Mesendoderm (in vitro differentiated cells): ENCODE measurements at places on chromosomes 2 and 18.
A peak's percentile ranks its signal among the peaks of the same experiment; 100 is the strongest.

- DNase-seq: no peak
These were observed 32.5 kb downstream of the SNED1 start for GRCh38 chr2:241030883-241031282.

DNA sequence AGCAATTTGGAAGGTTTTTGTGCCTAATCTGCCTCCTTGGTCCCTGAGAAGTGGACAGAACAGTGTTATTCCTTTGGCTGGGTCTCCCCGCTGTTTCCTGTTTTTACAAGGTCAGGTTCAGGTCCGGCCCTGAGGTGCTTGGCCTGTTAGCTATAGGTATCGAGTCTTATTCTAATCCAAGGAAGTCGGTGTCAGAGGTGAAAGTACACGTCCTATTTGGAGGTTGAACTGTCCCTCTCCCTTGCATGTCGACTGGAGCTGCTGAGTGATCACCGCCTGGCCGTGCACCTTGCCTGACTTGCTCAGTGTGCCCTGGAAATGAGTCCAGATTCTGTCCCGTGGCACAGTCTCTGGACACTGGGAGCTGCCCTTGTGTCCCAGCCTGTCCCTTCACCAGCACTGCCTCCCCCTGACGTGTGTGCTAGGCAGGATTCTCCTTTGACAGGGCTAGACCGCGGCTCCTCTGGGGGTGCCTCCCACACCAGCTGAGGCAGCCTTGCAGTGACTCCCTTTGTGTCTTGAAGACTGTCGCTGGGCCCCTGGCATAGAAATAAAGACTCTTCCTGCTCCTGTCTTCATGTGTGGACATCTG is 65.7 kb upstream of the RBM44 start:
- DNase-seq: peak; percentile 45

DNA sequence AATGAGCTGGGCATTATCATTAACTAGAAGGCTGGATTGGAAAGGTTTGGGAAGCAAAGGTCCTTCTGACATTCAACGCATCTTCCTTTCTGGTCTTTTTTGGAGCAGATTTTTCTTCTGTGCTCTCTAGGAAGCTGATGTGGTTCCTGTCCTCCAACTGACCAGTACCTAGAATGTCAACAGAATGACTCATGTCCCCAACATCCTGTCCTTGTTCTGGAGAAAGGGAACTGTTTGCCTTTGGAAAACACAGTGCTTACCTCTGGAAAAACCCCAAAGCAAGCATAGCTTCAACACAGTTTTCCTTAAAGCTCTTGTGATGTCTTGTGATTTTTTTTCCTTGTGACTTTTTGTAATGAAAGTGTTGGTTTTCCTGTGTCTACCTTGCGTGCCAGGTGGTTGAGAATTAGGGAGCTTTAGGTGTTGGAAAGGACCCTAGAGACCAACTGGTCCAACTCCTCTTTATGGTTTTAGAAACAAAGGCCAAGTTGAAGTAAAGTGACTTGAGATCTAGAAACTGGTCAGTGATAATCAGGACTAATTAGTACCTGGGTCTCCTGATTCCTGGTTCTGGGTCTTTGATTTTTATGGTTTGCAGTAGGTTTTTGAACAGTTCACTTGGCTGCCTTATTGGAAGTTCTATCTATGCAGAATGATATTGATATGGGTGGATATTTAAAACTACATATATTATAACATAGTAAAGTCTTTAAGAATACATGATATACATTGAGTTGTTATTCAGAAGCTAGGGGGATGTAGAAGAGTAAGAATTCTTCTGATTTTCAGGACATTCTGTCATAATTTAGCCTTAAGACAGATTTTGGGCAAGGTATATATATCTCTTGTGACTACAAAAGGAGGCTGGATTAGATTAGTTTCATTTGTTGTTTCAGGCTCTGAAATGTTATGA is 70.5 kb downstream of the FMNL2 start:
- peak; percentile 88 for DNase-seq

DNA sequence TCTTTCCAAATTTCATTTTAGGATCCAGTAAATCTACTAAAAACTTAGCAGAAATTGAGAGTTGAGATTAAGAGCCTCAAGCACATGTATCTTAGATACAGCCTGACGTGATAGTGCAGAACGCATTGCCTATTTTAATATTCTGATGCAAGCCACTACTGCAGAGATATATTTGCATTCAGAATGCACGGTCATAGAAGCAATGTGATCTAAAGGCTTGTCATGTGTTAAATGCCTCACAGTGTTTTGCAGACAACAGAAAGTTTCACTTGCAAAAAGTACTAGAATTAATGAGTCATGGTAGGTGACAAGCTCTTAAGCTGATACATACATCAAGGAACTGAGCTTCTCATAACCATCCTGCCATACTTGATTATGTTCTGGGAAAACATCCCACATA is 886.7 kb upstream of the CHAC2 start:
- DNase-seq: peak; percentile 13

GRCh38 chr2:24076849-24077534 is 866 bp upstream of the SF3B6 start:
- DNase-seq: peak; percentile 36

- peak; percentile 45 for DNase-seq
These were observed 129.0 kb upstream of the FOSL2 start for GRCh38 chr2:28263690-28264089.

GRCh38 chr18:55473058-55473457 is 114.9 kb downstream of the TCF4 start:
- no peak for DNase-seq

GRCh38 chr18:10015288-10015701 is 101.5 kb downstream of the VAPA start:
- DNase-seq: no peak

- DNase-seq: no peak
These were observed 2.1 kb upstream of the TANC1 start for GRCh38 chr2:158966312-158966711.

DNA sequence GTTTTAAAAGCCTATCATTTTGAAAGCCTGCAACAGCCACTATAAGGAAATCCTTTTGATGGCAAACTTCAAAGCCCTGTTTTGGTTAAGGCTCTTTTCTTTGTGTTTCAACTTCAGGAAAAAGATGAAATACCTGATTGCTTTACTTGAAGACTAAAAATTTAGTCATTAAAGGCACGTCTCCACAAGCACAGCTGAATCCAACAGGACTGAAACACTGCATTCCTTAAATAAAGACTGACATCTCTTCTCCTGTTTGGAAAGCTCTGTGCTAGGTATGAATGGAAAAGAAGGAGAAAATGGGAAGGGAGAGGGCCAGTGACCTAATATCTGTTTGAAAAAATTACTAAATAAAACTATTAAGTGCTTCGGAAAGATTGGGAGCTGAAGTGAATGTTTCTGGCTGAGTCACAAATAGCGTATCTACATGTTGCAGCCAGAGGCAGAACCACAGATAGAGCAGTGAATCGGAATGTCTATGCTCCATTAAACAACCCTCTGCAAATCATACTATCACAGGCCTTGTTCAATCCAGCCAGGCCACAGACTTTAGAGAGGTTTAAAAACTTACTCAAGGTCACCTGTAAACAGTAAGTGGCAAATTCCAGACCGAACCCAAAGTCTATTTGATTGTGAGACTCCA is 21.1 kb upstream of the RALBP1 start:
- no peak for DNase-seq

- peak; percentile 51 for DNase-seq
These were observed 20.5 kb upstream of the ITGB6 start for GRCh38 chr2:160220545-160221009.

DNA sequence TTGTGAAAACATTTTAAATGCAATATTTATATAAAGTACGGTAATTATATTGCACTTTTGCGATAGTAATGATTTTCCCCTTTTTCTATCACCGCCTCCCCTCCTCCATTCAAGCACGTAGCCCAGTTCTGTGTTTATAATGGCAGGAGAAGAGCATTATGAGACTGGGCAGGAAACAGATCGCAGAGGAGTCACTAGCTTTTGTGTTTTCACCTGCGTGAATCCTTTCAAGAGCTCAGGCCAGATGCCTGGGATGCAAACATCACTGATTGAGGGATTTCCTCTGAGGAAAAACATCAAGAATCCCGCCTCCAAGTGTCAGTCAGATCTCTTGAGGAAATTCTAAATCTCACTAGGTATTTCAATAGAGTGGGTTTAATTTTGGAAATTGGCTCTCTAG is 178.4 kb upstream of the FN1 start:
- DNase-seq: no peak

- peak; percentile 76 for DNase-seq
These were observed 60.9 kb downstream of the LDLRAD4 start for GRCh38 chr18:13279181-13280069.

DNA sequence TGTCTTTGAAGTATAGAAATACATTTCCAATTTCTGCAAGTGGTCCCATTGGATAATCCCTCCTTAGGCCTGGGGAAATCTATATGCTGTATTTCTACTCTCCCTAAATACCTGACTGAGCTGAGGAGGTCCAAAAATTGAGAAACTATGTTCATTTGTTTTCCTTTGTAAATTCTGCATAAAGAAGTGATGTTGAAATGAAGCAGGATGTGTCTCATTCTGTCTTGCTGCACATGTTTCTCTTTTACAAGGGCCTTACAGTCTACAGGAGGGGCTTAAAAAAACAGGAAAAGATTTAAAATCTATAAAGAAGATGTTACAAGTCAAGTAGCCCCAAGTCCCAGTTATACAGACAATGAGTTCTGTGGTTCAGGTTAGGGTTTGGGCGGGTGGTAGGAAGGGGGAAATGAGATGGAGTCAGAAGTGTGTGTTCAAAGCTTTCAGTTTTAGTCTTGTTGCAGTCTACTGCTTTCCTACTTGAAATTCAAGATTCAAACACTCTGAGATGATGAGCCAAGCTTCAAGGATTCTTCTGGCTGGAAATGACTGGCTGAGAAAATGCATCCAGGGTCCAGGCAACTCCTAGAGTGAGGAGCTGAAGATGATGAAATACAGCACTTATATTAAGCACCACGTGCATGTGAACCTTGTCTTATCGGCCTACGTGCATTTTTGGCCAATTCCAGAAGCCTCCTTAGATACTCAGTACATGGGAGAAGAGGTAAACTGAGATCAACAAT is 146.3 kb upstream of the CELF4 start:
- no peak for DNase-seq

DNA sequence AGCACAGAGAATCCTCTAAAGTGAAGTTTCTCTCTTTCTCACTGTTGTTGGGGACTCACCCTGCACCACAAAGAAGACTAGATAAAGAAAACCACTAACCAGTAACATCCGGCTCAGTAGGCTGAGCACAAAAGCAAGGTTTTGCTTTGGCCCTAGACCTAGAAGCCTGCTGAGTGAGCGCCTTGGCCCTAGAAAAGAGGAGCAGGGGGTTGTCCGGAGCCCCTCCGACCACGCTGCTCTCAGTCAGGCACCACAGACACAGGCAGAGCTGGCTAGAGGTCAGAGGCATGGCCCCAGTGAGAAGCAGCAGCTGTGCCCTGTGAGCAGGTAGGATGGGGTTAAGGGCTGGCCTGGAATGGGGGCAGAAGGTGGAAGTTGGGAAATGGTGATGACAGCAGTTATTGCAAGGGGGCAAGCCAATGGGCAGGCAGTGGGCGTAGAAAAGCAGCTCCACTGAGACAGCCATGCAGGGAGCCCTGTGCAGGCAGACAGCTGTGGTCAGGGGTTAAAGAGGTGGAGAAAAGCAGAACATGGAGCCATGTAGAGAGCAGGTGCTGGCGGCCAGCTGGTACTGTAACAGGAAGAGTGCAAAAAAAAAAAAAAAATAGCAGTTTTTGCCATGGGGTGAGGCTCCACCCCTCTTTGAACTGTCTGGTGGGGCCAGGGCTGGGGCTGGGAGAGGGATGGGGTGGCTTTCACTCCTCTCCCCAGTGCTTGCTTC is 36.9 kb upstream of the SLC14A1 start:
- no peak for DNase-seq

DNA sequence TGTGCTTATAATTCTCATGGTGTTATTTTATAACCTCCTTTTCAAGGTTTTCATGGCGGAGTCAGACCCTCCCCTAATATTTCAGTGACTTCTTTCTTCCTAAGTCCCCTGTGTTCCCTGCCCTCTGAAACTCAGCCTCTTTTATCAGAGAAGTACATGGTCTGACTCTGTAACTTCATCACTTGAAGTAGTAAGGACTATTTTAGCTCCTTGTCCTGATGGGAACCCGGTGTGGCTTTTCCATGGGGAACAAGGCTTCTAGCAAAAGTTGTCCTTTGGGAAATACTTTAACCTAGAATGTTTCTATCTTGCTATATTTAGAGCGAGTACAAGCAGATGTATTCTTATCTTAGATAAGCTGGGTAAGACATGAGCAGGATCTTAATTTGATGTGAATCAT is 117.5 kb downstream of the TRIB2 start:
- DNase-seq: no peak

DNA sequence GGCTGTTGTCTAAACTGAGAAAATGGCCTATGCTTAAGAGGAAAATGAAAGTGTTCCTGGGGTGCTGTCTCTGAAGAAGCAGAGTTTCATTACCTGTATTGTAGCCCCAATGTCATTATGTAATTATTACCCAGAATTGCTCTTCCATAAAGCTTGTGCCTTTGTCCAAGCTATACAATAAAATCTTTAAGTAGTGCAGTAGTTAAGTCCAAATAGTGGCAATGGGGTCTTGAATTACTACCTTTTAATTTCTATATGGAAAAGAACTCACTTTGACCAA is 13.8 kb upstream of the ALLC start:
- no peak for DNase-seq

DNA sequence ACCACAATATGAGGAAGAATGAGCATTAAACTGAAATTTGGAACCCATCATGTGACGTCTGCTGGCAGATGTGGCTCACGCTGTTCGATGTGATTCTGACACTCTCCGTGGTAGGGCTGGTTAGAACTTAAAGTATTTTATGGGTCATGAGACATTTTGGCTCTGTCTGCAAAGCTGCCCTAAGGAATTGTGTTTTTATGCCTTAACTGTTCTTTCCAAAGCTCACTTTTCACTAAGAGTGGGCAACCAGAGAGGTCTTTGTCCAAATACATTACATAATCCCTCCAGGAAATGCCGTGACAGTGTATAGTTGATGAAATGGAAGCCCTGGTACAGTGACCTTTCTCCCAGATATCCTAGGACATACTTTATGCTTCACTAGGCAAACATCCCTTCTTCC is 119.1 kb downstream of the AQP4 start:
- no peak for DNase-seq

- peak; percentile 55 for DNase-seq
These were observed 10.4 kb downstream of the MEIS1 start for GRCh38 chr2:66445076-66445924.

DNA sequence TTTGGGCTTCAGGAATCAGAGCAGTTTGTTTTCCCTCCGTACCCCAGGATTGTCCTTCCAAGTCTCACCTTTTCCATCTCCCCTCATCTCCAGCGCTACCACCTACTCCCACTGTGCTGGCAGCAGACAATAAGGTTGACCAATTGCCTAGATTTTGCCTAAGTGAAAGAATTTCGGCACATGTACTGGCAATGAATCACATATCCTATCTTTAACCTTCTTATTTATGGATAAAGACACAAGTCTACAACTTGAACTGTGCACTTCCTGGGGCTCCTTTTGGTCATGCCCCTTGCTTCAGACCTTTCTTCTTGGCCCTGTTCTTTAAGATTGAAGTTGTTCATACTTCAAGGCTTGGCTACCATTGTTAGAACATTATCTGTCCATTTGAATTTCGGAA is 71.4 kb downstream of the KCMF1 start:
- no peak for DNase-seq

DNA sequence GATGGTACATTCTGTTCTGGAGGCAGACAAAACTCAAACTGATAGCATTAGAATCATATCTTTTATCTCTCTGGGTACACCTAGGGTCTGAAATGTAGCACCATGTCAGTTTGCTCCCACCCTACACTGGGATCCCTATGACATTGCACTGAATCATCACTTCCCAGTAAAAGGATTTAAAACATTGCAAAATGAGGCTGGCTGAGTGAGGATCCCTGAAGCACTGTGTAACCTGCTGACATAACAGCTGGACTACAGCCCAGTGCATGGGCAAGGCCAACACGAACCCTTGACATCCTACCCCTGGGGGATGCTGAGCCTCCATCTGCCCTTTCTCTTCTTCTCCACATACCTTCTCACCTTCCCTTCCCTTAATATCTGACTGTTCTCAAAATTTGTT is 253.2 kb downstream of the TTC32 start:
- no peak for DNase-seq
